ENCODE measurements at places on chromosomes 16 and 17.

DNA sequence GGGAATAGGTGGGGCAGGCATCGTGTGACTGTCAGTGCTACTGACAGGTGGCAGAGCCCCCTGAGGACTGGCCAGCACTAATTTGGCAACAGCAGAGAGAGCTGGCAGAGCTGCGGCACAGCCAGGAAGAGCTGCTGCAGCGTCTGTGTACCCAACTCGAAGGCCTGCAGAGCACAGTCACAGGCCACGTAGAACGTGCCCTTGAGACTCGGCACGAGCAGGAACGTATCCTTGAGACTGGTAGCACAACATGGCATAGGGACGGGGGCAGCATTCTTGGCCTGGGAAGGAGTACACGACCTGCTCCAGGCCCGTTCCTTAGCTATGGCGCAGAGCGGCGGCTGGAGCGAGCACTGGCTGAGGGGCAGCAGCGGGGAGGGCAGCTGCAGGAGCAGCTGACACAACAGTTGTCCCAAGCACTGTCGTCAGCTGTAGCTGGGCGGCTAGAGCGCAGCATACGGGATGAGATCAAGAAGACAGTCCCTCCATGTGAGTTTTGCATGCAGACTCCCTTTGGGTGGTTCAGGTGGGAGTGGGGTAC lies 3.0 kb upstream of the NRN1L start:
- DNase-seq: no peak

DNA sequence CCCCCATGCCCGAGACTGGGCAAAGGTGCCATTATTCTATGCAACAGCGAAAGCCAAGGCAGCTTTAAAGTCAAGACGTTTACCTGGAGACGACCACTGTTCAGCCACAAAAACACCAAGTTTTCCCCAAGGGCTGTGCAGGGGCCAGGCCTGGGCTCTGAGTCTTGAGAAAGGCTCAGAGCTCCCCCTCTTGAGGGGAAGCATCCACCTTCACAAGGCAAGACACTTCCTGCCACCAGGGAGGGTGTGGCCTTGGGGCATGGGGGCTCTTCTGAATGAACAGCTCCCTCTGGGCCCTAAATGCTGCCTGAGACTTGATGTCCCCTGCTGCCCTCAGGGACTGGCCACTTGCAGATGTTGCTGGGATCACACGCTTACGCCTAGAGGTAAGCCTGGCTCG lies 26.5 kb downstream of the PDIA2 start:
- no peak for DNase-seq

- no peak for DNase-seq
Observed at GRCh38 chr17:10790491-10791401, 13.2 kb downstream of the TMEM238L start.

- DNase-seq: no peak
Observed at GRCh38 chr16:59510008-59510424, 775.9 kb upstream of the GOT2 start.

GRCh38 chr16:66608241-66609138 lies 4.0 kb downstream of the CMTM3 start:
- peak; percentile 60 for DNase-seq

DNA sequence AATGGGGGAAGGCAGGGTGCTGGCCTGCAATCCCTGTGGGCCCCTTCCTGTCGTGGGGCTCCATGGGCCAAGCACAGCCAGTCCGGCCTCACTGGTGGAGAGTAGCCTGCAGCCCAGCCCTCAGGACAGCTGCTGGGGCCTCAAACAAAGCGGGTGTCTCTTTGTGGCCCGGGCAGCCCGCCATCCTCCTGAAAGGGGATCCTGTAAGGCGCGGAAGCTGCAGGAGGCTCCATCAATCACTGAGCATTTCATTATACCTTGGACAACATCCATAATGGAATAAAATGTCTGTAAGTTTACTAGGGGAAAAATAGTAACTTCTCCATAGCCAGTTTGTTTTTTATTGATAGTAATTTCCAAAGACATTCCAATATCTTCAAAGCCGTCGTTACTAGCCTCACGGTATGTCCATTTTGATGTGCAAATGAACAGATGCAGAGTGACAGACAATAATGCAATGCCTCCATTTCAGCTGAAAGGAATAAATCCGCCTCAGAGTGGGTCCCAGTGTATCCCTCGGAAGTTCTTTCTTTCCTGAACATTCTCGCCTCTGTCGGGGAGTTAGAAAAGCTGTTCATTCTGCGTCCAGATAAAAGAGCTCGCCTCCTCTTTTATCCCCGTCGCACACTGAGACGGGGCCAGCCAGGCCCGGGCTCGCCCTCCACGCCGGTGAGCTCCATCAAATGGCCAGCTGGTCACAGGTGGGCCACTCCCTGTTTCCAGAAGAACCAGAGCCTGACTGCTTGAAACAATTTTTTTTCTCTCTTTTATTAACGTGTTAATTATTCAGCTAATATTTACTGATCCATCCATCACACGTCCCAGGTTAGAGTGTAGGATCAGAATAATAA lies 14.4 kb downstream of the WSCD1 start:
- no peak for DNase-seq

- DNase-seq: peak; percentile 26
Observed at GRCh38 chr17:18992454-18993130, 12.0 kb downstream of the FAM83G start.

DNA sequence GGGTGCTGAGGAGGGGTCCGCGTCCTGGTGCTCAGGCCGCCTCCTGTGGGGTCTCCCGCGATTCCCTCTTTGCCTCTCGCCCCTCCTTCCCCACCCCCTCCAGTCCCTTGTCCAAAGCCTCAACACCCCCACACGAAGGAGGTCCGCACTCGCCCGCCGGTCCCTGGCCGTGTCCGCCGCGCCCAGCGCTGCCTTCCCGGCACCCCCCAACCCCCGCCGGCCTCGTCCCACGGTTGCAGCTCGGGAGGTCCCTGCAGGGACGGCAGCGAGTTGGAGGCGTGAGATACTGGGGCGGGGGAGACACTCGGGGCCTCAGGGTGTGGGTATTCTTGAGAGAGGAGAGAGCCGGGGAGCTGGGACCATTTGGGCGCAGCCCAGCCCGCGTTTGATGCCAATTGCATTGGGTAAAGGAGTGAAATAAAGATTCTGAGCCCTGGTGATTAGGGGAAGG lies 468 bp downstream of the FLYWCH2 start:
- no peak for DNase-seq

DNA sequence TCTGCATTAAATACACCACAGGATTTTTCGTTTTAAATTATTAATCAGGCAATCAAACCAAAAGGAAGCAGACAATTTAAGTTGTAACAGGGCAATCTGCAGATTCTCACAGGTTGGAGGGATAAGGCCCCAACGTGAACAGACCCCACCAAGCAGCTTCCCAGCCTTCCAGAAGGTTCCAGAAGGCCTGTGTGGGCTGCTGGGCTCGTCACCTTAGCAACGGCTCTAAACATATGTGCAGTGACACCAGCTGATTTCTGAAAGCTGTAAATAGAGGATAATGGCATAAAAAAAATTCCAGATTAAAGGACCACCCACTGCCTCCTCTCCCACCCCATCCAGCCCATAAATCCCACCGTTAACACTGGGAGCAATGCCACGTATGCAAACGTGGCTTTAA lies 123.8 kb downstream of the ZNF778 start:
- DNase-seq: no peak

GRCh38 chr17:82118815-82119380 lies 20.9 kb upstream of the FASN start:
- DNase-seq: no peak

DNA sequence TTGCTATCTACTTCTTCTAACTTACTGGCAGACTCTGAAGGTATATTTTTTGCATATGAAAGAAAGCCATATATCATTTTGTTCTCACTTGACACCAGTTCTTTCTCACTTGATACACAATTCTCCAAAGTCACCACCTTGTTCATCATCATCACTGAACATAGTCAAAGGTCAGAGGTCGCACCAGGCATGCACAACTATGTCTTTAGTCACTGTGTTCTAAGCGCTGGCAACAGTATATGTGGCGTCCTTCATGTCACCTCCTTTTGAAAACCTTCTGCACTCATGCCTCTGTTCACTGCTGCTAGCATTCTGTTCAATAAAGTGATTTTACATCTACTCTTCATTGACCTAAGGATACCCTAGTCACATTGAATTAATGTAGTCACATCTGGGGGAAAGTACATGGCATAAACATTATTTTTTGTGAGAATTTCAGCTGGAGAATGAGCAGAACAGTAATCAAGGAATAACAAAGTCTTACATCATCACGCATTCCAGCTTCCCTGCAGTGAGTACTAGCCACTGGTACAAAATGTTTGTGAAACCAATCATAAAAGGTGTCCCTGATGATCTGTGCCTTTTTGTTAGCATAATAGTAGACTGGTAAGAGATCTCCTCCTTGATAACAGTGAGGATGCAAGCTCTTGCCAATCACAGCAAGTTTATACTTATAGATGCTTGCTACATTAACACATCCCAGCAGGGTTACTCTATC lies 20.5 kb upstream of the TBX4 start:
- DNase-seq: no peak

GRCh38 chr16:60225541-60225940 lies 1491.4 kb upstream of the GOT2 start:
- no peak for DNase-seq

- no peak for DNase-seq
Observed at GRCh38 chr17:62321451-62321850, 58.9 kb upstream of the EFCAB3 start.

GRCh38 chr16:80527297-80527696 lies 13.5 kb upstream of the DYNLRB2 start:
- no peak for DNase-seq

DNA sequence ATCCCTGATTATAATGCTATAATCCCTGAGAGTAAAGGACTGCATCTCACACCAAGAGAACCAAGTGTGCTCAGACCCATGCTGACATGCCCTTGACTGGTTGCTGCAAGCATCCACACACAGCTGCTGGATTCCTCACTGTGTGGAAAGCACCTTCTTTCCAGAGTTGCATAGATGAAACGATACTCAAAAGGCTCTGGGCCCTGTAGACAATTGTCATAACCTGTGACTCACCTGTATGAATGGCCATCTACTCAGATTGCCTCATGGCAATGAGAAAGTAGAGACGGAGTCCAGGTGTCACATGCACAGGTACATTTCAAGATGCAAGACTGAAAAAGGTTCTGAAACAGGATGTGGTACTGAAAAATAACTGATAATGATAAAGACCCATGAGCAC lies 58.1 kb downstream of the MPHOSPH6 start:
- no peak for DNase-seq

DNA sequence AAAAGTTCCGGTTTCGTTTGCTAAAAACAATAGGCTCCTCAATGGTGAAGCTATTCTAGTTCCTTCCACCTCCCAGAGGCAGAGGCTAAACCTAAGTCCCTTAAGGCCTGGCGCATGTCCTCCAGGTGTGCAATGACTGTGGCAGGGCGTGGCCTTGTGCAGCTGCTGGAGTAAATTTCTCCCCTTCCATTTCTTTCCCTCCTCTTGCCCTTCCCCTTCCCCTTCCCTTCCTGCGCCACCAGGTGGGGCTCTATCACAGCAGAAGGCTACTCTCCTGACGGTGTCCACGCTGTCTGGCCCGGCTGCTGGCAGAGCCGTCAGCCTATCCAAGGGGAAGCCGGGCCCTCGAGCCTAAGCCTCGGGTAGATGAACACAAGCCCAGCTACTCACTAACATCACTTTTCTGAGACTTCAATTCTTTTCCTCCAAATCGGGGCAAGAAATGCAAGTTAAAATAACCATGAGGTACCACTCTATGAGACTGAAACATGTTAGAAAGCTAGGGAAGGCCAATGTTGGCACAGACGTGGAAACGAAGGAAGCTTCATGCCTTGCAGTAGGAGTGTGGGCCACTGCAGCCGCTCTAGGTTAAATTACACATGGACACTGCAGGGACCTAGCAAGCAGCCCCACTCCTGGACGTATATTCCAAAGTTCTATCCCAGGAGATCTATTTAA lies 34.4 kb downstream of the C16orf78 start:
- peak; percentile 57 for DNase-seq

DNA sequence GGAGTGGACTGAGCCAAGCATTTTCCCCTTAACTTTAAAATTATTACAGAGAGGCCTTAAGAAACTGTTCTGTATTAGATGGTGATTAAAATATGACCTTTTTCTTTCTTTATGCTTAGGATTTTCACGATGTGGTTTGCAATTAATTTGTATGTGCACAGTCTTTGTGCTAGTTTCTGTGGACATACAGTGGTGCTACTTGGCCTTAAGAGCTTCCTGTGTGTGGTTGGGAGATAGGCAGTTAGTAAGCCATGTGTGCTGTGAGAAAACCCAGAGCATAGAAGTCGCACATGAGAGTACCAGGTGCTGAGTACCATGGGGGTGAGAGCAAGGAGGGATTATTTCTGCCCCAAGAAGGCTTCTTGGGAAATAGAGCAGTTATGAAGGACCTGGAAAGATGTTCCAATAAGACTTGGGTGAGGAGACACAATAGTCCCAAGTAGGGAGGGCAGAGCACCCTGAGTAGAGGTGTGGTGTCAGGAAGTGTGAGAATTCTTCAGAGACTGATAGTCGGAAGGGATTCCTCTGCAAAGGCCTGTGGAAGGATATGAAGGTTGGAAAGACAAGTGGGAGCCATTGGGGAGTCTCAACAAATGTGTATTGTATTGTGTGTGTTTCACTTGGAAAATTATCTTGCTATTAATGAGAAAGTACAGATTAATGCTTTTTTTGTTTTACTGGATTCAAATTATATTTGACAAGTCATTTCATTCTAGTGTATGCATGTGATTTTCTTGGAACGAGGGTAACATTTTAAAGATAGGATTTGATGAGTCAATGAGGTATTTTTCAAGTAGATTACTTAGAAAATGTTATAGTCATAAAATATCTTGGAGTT lies 239.9 kb downstream of the PRKCA start:
- peak; percentile 35 for DNase-seq

DNA sequence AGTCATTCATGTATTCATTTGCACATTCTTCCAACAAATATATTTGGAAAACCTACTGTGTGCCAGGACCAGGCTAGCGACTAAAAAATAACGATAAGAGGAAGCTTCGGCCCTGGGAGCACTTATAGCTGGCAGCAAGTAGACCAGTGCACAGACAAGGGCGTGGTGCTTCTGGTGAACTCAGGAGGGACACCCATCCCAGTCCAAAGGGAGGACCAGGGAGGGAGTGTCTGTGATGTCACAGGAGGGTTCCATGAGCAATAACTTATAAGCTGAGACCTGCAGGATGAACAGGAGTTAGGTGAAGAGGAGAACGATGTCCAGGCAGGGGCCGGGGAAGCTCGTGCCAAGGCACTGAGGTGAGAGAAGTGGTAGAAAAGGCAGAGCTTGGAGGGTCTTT lies 17.4 kb upstream of the PHOSPHO1 start:
- DNase-seq: no peak

Data from GM18507 (cell line).